Muscle of leg (tissue), 16 donors: ENCODE measurements at places on chromosomes 13 and 19. TPM values are rescaled to one million over a fixed set of nuclear protein-coding genes. Genes with fewer than 3 reads are reported as not detected.

GRCh38 chr19:31334101-31334848 is 15.0 kb downstream of the TSHZ3 start:
- DNase-seq: no peak

The OXGR1 gene
- 0.30 TPM for polyA plus RNA-seq

DNA sequence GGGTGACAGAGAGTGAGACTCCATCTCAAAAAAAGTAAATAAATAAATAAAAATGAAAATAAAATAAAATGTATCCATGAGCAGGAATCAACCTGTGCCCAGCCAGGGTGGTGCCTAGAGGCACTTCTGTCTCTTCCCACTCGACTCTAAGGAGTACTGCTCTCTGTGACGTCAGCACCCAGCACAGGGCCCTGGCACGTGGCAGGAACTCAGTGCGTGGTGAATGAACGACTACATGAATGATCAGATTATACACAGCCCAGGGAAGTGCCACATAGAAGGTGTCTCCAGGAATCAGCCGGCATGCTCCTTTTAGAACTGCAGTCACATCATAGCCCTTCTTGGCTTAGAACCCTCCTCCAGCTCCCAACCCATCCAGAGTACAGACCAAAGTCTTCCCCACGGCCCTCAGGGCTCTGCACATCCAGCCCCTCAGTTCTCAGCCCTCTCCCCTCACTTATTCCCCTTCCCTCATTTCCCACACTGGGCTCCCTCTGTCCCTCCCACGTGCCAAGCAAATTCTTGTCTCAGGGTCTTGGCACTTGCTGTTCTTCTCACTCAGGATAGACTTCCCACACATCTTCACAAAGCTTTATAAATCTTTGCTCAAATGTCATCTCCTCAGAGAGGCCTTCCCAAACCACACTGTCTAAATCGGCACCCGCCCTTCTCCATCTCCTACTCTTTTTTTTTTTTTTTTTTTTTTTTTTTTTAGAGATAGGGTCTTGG is 4.2 kb downstream of the CLIP3 start:
- no peak for DNase-seq

The RFX2 gene
- 17.6 TPM for polyA plus RNA-seq

The KCNN4 gene
- 0.59 TPM for polyA plus RNA-seq

The UBAC2 gene
- 77.3 TPM for polyA plus RNA-seq

The CYP4F8 gene
- polyA plus RNA-seq: not detected

DNA sequence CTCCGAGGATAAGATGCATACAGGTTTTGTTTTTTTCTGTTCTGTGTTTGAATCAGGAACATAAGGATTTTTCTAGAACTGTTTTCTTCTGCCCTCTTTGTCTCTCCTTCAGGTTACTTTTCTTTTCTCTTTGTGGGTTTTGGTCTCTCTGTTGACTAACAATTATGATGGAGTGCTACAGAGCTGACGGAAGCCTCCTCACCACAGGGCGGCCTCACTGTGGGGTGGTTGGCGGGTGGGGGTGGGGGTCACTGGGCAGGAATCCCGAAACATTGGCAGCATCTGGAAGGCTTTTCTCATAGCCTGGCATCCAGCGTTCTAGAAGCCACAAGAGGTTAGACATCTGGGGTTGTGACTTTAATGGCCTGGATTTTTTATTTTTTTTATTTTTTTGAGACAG is 12.0 kb upstream of the MATK start:
- DNase-seq: no peak

The CABP5 gene
- not detected for polyA plus RNA-seq

DNA sequence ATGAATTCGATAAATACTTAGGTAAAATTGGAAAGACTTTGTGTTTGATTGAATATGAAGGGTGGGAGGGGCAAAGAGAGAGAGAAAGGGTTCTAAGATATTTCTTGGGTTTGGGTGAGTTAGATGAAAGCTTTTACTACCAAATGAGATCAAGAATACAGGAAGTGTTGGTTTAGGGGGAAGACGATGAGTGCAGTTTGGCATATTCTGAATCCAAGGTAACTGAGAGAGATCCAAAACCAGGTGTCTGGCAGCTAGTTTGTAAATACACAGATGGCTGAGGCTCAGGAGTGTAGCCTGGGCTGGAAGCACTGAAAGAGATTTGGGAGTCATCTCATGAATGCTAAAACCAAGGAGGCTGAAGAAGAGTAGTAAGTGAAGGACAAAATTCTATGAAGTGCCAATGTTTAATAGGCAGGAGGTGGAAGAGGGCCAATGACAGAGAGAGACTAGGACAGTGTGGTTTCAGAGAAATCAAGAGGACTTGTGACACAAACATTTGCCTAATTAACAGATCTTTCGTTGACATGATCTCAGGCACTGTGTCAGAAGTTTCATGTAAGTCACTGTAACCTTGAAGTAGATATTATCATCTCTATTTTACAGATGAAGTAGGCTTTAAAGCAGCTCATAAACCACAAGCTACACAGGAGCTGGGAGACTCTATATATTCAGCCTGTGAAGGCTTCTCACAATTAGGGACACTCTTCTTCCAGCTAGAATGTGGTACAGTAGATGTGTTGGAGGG is 70.2 kb upstream of the ZDHHC20 start:
- no peak for DNase-seq

The DAND5 gene
- 0.20 TPM for polyA plus RNA-seq

- peak; percentile 90 for DNase-seq
Measured at GRCh38 chr19:35135389-35135909, 590 bp upstream of the LGI4 start.

- DNase-seq: no peak
Measured at GRCh38 chr13:78402708-78403400, 200.5 kb downstream of the POU4F1 start.

The ZNF700 gene
- polyA plus RNA-seq: 6.0 TPM

GRCh38 chr13:21071924-21072323 is 10.5 kb upstream of the LATS2 start:
- peak; percentile 52 for DNase-seq

The MISP3 gene
- 0.79 TPM for polyA plus RNA-seq

- peak; percentile 57 for DNase-seq
Measured at GRCh38 chr13:25249001-25249543, 38.2 kb downstream of the MTMR6 start.

GRCh38 chr19:17797424-17798201 is 2.7 kb downstream of the B3GNT3 start:
- DNase-seq: no peak

- DNase-seq: no peak
Measured at GRCh38 chr19:1132552-1133383, 29.0 kb downstream of the GPX4 start.

- DNase-seq: no peak
Measured at GRCh38 chr13:29844441-29844840, 6.0 kb downstream of the UBL3 start.

- DNase-seq: peak; percentile 79
Measured at GRCh38 chr13:26132756-26133155, 80.9 kb upstream of the SHISA2 start.

- DNase-seq: no peak
Measured at GRCh38 chr13:44079413-44080205, 199.9 kb downstream of the LACC1 start.

- no peak for DNase-seq
Measured at GRCh38 chr13:72868229-72868628, 86.3 kb downstream of the PIBF1 start.

GRCh38 chr19:6718741-6719539 is 1.5 kb downstream of the C3 start:
- no peak for DNase-seq
